ENCODE measurements at places on chromosomes 13 and 19. TPM values are rescaled to one million over a fixed set of nuclear protein-coding genes. Genes with fewer than 3 reads are reported as not detected.

ZNF541 gene
- total RNA-seq = under 0.01 TPM

CYP4F2 gene
- total RNA-seq = not detected

EXOC3L2 gene
- total RNA-seq = 1.1 TPM

LILRB1 gene
- not detected for total RNA-seq

FRY gene
- 42.9 TPM for total RNA-seq

C19orf73 gene
- total RNA-seq = 0.32 TPM

IGSF23 gene
- total RNA-seq = not detected

MCF2L gene
- total RNA-seq = under 0.01 TPM

CDC37 gene
- 309 TPM for total RNA-seq

LILRB2 gene
- not detected for total RNA-seq

PEX11G gene
- total RNA-seq = 3.2 TPM

ATP4A gene
- not detected for total RNA-seq

CACNG7 gene
- 0.15 TPM for total RNA-seq

SPACA4 gene
- not detected for total RNA-seq

C19orf67 gene
- total RNA-seq = not detected

DENND1C gene
- not detected for total RNA-seq

ZNF569 gene
- 5.8 TPM for total RNA-seq

PHF11 gene
- 21.4 TPM for total RNA-seq

STXBP2 gene
- 18.8 TPM for total RNA-seq

HRC gene
- not detected for total RNA-seq

ICAM5 gene
- under 0.01 TPM for total RNA-seq

ZNF85 gene
- 4.9 TPM for total RNA-seq

FBXW9 gene
- 14.6 TPM for total RNA-seq

DAND5 gene
- not detected for total RNA-seq

URAD gene
- total RNA-seq = not detected

RYR1 gene
- 0.61 TPM for total RNA-seq

OR7C1 gene
- total RNA-seq = not detected

GIPR gene
- total RNA-seq = 0.15 TPM

MAST1 gene
- under 0.01 TPM for total RNA-seq

SHISA2 gene
- 14.6 TPM for total RNA-seq

RASL11A gene
- total RNA-seq = 2.6 TPM

RTBDN gene
- not detected for total RNA-seq

C19orf38 gene
- total RNA-seq = 0.76 TPM

DHRS12 gene
- 3.0 TPM for total RNA-seq

PSG7 gene
- not detected for total RNA-seq

ZNF554 gene
- 2.6 TPM for total RNA-seq

HIPK4 gene
- total RNA-seq = under 0.01 TPM

KLK6 gene
- not detected for total RNA-seq

WASF3 gene
- 14.0 TPM for total RNA-seq

CEP89 gene
- 11.1 TPM for total RNA-seq

EPSTI1 gene
- total RNA-seq = 47.0 TPM

USHBP1 gene
- 17.2 TPM for total RNA-seq

C19orf44 gene
- total RNA-seq = 2.6 TPM

Data from epithelial cell of umbilical artery (primary cell).